Brain pericyte (primary cell): ENCODE measurements at places on chromosomes 7 and 10.
A peak's percentile ranks its signal among the peaks of the same experiment; 100 is the strongest.

GRCh38 chr7:18663321-18663720 lies 167.8 kb downstream of the HDAC9 start:
- DNase-seq: no peak

DNA sequence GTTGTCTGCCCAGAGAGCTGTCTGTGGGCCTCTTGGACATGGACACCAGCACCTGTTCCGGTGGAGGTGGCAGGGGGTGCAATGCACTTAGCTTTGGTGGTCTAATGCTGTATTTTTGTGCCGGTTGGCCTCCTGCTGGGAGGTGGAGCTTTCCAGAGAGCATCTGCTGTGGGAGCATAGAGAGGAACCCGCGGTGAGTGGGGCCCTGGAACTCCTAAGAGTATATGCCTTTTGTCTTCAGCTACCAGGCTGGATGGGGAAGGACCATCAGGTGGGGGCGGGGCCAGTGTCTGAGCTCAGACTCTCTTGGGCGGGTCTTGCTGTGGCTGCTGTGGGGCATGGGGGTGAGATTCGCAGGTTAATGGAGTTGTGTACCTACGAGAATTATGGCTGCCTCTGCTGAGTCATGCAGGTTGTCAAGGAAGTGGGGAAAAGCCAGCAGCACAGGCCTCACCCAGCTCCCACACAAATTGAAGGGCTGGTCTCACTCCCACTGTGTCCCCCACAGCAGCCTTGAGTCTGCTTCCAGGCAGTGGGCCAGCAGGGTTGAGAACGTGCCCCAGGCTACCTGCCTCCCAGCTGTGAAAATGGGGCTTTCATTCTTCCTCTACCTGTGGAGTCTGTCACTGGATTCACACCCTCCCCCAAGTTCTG lies 29.0 kb downstream of the JAKMIP3 start:
- DNase-seq: no peak

DNA sequence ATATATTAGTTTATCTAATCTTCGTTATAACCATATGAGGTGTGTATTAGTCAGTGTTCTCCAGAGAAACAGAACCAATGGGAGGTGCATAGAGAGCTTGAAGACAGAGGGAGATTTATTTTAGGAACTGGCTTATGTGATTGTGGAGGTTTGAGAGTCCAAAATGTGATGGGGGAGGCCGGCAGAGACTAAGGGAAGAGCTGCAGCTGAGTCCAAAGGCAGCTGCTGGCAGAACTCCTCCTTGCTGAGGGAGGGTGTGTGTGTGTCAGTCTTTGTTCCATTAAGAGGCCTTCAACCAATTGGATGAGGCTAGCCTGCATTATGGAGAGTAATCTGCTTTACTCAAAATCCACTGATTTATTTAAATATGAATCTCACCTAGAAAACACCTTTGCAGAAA lies 165.1 kb downstream of the SH3PXD2A start:
- no peak for DNase-seq

DNA sequence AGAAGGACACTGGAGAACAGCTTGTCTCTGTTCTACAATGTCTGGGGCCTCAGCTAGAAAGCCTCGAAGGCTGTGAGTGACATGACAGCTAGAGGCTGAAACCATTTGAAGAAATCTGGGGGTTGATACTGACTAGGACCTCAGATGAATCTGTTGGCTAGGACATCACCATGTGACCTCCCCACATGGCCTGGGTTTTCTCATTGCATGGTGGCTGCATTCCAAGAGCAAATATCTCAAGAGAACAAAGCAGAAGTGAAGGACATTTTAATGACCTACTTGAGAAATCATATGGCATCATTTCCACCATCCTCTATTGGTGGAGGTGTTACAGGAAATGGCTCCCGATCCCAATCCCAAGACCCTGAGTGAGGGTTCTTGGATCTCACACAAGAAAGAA lies 450.6 kb upstream of the AUTS2 start:
- DNase-seq: no peak

DNA sequence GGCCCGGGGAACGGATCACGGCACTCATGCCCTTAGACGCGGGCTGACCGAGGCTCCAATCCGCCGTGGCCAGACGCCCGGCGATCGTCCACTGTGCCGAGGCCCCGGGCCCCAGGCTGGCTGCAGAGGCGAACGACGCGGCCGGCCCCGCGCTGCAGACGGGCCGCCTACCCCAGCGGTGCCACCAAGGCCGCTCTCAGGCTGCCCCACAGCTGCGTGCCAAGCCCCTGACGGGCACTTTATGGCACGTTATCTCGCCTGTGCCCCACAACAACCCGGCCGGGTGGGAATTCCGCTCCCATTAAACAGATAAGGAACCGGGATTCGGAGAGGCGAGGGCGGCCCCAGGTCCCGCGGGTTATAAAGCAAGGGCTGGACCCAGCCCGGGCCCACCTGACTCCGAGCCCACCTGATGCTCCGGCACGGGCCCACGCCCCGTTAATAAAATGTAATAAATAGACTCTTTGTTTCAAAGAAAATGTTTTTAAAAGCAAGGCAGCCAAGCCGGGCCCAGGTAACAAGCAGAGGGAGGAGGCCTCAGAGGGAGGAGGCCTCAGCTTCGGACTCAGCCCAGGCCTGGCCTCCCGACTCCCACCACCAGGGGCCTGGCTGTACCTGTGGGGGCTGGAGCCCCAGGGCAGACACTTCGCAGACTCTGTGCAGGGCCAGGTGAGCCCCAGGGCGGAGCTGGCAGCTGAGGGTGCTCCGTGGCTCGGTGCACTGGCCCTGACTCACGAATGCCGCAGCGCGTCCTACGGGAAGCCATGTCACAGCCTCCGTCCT lies 79.7 kb downstream of the FOXL3 start:
- DNase-seq: no peak

- DNase-seq: no peak
Measured at GRCh38 chr7:99667179-99667578, 12.6 kb downstream of the CYP3A5 start.

- no peak for DNase-seq
Measured at GRCh38 chr10:73968098-73968521, 29.8 kb upstream of the VCL start.

DNA sequence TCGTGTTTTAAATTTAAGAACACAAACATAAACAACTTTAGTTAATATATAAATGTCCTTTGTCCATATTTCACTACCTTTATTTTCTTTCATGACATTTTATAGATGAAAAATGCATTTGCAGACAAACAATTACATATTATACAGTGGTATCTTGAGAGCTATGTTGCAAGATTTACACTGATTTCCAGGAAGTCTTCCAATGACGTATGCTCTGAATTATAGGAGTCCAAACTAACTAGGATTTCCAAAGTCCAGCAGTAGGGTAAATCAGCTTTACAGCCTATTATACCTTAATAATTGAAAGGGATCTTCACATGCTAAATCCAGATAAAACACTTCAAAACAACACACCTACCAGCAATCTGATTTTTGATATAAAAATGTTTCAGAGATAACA lies 69.4 kb downstream of the HYCC1 start:
- DNase-seq: no peak

DNA sequence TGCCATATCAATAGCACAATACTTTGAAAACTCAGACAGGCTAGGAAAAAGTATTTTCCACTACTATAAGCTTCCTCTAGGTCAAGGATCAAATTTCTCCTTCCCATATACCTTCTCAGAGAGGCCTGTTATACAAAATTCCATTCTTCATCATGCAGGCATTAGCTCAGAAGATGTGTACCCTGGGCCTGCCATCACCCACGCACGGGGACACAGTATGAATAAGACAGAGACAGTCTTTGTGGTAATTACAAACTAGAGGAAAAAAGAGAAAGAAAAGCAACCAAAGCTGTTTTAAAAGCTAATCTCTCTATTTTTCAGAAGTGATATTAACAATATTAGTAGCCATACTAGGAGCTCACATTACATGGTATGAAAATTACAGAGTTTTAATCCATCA lies 236.8 kb upstream of the AOAH start:
- no peak for DNase-seq

DNA sequence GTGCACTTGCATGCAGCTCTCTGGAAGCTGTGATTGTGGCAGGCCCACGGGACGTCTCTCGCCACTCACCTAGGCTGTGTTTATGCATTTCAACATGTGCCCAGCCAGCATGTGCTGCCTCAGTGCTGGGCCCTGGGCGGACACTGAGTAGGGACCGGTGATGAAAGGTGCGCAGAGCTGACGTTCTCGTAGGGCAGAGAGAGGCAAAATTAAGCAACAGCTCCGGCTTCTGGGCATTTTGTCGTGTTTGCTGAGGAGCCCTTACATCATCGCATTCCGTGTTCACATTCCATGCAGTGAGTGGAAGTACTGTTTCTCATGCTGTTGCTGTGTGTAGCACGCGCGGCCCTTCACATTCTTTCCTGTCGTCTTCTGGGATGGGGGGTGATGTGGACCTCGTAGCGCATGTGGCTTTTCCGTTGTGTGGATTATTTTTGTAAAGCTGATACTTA lies 50.5 kb downstream of the PRF1 start:
- DNase-seq: peak; percentile 53
